ENCODE measurements at places on chromosomes 3 and 15. TPM values are rescaled to one million over a fixed set of nuclear protein-coding genes. Genes with fewer than 3 reads are reported as not detected.

The UPK1B gene
- not detected for total RNA-seq

The TMEM45A gene
- total RNA-seq = 30.9 TPM

The RPL14 gene
- 162 TPM for total RNA-seq

The SEMA5B gene
- total RNA-seq = 0.85 TPM

The HEMK1 gene
- total RNA-seq = 13.1 TPM

The CSTA gene
- total RNA-seq = not detected

The THSD4 gene
- 151 TPM for total RNA-seq

The LRRC34 gene
- 3.5 TPM for total RNA-seq

The IL20RB gene
- total RNA-seq = not detected

The CD86 gene
- not detected for total RNA-seq

The CLDN1 gene
- 0.53 TPM for total RNA-seq

The PLAAT1 gene
- total RNA-seq = not detected

The TTLL13 gene
- total RNA-seq = not detected

The GLDN gene
- 3.4 TPM for total RNA-seq

The TXNRD3 gene
- 18.9 TPM for total RNA-seq

The SV2B gene
- total RNA-seq = 0.11 TPM

The P2RY13 gene
- total RNA-seq = 0.75 TPM

The EEF1AKMT4 gene
- 4.8 TPM for total RNA-seq

The LMAN1L gene
- total RNA-seq = not detected

The SLC28A1 gene
- total RNA-seq = not detected

The U2SURP gene
- 68.6 TPM for total RNA-seq

The SOX2 gene
- 2.0 TPM for total RNA-seq

The CCR2 gene
- 0.11 TPM for total RNA-seq

The NR2E3 gene
- total RNA-seq = not detected

The GPR171 gene
- 3.2 TPM for total RNA-seq

The HLTF gene
- 136 TPM for total RNA-seq

The NRROS gene
- 22.6 TPM for total RNA-seq

The CORO2B gene
- 11.0 TPM for total RNA-seq

The LRRIQ4 gene
- not detected for total RNA-seq

The FOXB1 gene
- not detected for total RNA-seq

The TGM5 gene
- not detected for total RNA-seq

The ZPLD1 gene
- total RNA-seq = not detected

The PP2D1 gene
- not detected for total RNA-seq

The PRSS50 gene
- total RNA-seq = not detected

The SCAMP5 gene
- 0.43 TPM for total RNA-seq

All from ascending aorta (tissue), 2 donors.